ENCODE measurements at places on chromosomes 7 and 10.
A peak's percentile ranks its signal among the peaks of the same experiment; 100 is the strongest.

DNA sequence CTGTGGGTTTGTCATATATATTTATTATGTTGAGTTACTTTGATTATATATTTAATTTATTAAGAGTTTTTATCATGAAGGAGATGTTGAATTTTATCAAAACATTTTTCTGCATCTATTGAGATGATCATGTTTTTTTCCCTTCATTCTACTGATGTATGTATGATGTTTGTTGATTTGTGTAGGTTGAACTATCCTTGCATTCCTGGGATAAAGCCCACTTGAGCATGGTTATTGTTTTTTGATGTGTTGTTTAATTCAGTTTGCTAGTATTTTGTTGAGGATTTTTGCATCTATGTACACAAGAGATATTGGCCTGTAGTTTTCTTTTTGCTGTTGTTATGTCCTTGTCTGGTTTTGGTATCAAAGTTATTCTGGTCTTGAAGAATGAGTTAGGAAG lies 31.1 kb downstream of the SCART1 start:
- DNase-seq: no peak

DNA sequence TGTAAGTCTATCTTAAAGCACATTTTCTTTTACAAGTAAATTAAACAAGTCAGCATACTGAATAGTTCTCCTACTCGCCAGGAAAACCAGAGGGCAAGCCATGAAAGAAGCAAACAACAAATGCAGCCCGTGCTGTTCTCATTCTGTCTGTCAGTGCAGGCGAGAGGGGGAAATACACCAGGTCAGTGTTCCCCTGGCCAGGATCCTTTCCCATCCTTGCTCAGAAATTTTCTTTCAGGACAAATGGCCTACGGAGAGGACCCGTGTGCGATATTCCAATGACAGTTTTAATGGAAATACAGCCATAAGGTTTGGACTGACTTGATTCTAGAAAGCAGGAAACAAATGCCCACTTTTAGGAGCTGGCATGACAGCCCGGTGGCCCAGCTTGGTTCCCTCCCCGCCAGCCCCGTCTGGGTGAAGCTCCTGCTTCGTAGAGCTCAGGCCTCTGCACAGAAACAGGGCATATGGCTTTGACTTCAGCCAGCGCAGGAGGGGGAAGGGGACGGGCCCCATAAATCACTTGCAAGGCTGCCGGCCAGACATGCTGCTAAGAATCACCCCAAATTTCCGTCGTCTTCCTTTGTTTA lies 67.8 kb downstream of the FRMD4A start:
- no peak for DNase-seq

GRCh38 chr10:110724116-110724921 lies 80.2 kb downstream of the RBM20 start:
- no peak for DNase-seq

- DNase-seq: no peak
Observed at GRCh38 chr7:90602303-90602702, 6.2 kb downstream of the CDK14 start.

- peak; percentile 93 for DNase-seq
Observed at GRCh38 chr10:21495752-21496342, 29.6 kb downstream of the SKIDA1 start.

GRCh38 chr7:84669177-84669732 lies 474.7 kb upstream of the SEMA3A start:
- DNase-seq: peak; percentile 45

All from KBM-7 (cell line).